ENCODE measurements at places on chromosomes 12 and 14. TPM values are rescaled to one million over a fixed set of nuclear protein-coding genes. Genes with fewer than 3 reads are reported as not detected.

- H3K27me3 ChIP-seq = no peaks in the 10 kb centered on the region
- no peak for DNase-seq
- H3K4me3 ChIP-seq = no peak overlapping the region
- no peak overlapping the region for H3K27ac ChIP-seq
- no peaks in the 10 kb centered on the region for H3K36me3 ChIP-seq
These were observed 1517.0 kb downstream of the AACS start for GRCh38 chr12:126582231-126582630.

DNA sequence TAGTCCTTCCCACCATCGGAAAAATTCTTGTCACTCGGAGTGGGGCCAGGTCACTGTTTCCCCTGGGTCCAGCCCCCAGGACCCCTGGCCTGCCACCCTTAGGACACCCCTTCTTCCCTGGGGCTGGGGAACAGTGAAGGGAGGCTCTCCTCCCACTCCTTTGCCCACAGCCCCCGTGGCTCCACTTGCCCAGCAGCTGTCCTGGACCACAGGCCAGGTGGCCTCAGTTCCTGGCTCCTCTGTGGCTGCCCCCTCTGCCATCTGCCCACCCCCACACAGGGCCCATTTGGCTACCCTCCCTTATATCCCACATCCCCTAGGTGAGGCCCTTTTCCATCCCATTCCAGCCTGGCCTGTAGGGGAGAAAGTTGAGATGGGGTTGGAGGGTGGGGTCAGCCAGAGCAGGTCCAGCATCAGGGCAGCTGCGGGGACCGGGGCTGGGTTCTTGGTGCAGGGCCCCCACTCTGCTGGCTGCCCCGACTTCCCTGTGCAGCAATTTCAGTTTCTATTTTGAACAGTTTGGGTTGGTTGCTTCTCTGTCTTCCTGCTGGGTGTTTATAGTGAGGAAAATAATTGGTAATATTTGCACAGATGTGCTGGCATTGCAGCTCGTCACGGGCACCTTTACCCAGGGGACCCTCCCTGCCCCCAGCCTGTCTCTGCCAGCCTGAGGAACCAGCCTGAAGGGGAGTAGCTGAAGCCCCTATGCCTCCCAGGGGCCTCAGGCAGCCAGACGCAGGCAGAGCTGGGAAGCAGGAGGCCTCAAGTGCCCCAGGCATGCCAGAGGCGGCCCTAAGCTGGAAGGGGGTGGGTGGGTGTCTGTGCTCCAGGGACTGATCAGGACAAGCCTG lies 23.4 kb downstream of the SYNDIG1L start:
- peak overlapping the region; percentile 47 for H3K4me3 ChIP-seq
- peak; percentile 63 for DNase-seq
- H3K27ac ChIP-seq = peak overlapping the region; percentile 50
- no peaks in the 10 kb centered on the region for H3K27me3 ChIP-seq
- peaks cover 28% of the 10 kb centered on the region for H3K4me1 ChIP-seq
- H3K36me3 ChIP-seq = no peaks in the 10 kb centered on the region

GRCh38 chr12:14956024-14956891 lies 5.1 kb downstream of the ARHGDIB start:
- no peaks in the 10 kb centered on the region for H3K27me3 ChIP-seq
- H3K27ac ChIP-seq = peak overlapping the region; percentile 96
- H3K4me3 ChIP-seq = peak overlapping the region; percentile 39
- H3K4me1 ChIP-seq = peaks cover 91% of the 10 kb centered on the region
- peaks cover 24% of the 10 kb centered on the region for H3K36me3 ChIP-seq

The SLC17A8 gene
- not detected for total RNA-seq

GRCh38 chr12:94545935-94546771 lies 86.5 kb upstream of the CEP83 start:
- H3K4me1 ChIP-seq = no peaks in the 10 kb centered on the region
- H3K27ac ChIP-seq = no peak overlapping the region
- no peak overlapping the region for H3K4me3 ChIP-seq
- no peaks in the 10 kb centered on the region for H3K36me3 ChIP-seq

The ESR2 gene
- 101 TPM for total RNA-seq

- peak within 1 kb of the TSS; percentile 86 for H3K27ac ChIP-seq
- no peaks in the 10 kb centered on the region for H3K36me3 ChIP-seq
- no peaks in the 10 kb centered on the region for H3K27me3 ChIP-seq
- peak within 1 kb of the TSS; percentile 77 for H3K4me3 ChIP-seq
These were observed at the start of gene CLMN for GRCh38 chr14:95319312-95320077. Gene CLMN, minus strand, starts transcription at chr14:95319908. Its CDS starts 116 bp downstream, at chr14:95319792.

GRCh38 chr12:125528281-125528680 lies 463.0 kb downstream of the AACS start:
- peaks cover 4% of the 10 kb centered on the region for H3K27me3 ChIP-seq
- H3K4me1 ChIP-seq = no peaks in the 10 kb centered on the region

DNA sequence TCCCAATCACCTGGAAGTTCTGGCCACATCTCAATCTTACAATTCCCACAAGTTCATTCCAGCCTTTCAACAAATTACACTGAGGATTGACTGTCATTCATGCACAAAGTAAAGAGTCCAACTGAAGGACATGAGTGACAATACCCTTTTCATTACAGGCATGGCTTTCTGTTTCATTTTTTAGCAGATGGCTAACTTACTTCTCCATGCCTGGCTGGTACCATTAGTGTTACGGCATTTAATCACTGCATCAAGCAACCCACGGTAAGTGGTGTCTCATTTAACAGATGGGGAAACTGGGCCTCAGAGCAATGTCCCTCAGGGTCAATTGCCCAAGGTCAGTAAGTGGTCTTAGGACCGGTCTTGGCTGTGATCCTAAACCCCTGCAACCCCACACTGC lies 114.4 kb downstream of the PRICKLE1 start:
- no peak overlapping the region for H3K4me3 ChIP-seq
- H3K36me3 ChIP-seq = no peaks in the 10 kb centered on the region
- H3K27me3 ChIP-seq = no peaks in the 10 kb centered on the region

The MYO1A gene
- 0.11 TPM for total RNA-seq

The KANSL2 gene
- 33.9 TPM for total RNA-seq

DNA sequence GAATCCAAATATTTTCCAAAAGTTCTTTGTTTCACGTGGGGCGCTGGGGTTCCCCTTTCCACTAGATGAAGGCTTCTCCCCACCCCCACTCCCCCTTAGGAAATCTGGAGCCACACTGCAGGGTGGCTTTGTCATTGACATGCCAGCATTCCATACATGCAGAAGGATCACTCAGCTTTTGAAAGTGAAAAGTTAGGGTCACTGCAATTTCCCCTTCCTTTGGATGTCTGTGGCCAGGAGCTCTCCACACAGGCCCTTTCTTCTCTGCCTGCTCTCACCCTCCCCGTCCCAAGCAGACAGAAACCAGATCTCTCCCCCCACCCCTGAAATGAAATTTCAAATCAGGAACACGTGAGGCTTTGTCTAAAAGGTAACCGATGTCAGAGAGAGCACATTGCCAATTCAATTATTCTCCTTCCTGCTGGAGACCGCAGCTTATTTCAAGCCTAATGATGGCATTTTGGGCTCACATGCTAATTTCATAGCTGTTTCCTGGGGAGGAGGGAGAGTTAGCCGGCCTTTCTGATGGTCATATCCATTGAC lies 153.9 kb upstream of the RFLNA start:
- H3K27ac ChIP-seq = no peak overlapping the region
- H3K27me3 ChIP-seq = no peaks in the 10 kb centered on the region
- H3K4me1 ChIP-seq = no peaks in the 10 kb centered on the region
- H3K4me3 ChIP-seq = no peak overlapping the region

The PRORP gene
- 58.4 TPM for total RNA-seq

DNA sequence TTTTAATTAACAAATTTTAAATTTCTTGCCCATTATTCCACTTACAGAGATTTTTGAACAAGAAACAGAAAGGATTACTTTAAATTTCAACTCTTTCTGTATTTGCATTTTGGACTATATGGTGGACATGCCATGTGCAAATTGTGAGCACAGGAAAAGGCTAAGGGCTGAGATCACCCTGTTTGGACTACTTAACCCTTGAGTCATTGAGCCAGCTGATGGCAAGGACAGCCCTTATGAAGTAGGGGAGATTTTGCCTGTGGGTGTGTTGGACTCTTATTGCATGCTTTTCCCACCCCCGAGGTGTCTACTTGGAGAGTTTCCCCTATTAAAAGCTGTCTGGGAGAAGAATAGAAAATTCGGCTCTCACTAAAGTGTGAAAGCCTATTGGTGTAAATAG lies 17.2 kb downstream of the DERA start:
- no peaks in the 10 kb centered on the region for H3K36me3 ChIP-seq
- DNase-seq = no peak
- peaks cover 11% of the 10 kb centered on the region for H3K4me1 ChIP-seq
- H3K27ac ChIP-seq = no peak overlapping the region
- no peaks in the 10 kb centered on the region for H3K27me3 ChIP-seq

DNA sequence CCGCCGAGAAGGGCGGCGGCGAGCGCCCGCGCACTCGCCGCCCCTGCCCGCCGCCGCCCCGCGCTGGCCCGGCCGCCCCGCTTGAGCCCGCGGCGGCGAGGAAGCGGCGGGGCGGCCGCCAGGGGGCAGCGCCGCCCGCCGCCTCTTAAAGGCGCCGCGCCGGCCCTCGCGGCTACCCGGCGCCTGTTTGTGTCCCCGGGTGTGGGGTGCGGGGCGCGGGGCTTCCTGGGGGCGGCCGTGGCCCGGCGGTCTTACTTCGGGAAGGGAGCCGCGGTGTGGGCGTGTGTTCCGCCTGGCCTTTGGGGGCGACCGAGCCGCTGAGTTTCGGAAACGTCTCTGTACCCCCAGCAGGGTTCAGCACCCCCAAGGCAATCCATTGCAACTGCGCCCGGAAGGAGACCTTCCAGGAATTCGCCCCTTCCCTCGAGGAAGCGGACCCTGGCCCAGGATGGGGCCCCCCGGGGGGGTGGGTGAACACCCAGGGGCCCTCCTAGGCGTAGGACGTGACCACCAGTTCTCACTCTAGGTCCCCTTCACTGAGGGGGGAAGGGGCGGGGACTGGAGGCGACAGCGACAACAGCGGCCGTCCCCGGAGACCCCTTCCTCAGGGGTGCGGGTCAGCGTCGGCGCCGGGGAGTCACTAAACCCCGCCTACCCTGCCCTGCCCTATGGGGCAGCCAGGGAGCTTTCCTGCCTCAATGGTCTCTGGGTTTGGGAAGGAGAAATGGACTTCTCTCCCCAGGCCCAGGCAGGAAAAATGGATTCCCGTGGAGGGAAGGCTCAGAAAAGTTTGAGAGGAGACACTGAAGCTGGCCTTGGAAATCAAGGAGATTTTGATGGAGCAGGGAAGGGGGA lies at the start of gene ITPK1:
Gene ITPK1, minus strand, starts transcription at position 105 of the 855 bp plus-strand sequence. CDS start 762 bp downstream, outside the sequence.
- DNase-seq = peak; percentile 88
- H3K27me3 ChIP-seq = no peaks in the 10 kb centered on the region
- H3K4me3 ChIP-seq = peak within 1 kb of the TSS; percentile 84
- peaks cover 20% of the 10 kb centered on the region for H3K4me1 ChIP-seq

DNA sequence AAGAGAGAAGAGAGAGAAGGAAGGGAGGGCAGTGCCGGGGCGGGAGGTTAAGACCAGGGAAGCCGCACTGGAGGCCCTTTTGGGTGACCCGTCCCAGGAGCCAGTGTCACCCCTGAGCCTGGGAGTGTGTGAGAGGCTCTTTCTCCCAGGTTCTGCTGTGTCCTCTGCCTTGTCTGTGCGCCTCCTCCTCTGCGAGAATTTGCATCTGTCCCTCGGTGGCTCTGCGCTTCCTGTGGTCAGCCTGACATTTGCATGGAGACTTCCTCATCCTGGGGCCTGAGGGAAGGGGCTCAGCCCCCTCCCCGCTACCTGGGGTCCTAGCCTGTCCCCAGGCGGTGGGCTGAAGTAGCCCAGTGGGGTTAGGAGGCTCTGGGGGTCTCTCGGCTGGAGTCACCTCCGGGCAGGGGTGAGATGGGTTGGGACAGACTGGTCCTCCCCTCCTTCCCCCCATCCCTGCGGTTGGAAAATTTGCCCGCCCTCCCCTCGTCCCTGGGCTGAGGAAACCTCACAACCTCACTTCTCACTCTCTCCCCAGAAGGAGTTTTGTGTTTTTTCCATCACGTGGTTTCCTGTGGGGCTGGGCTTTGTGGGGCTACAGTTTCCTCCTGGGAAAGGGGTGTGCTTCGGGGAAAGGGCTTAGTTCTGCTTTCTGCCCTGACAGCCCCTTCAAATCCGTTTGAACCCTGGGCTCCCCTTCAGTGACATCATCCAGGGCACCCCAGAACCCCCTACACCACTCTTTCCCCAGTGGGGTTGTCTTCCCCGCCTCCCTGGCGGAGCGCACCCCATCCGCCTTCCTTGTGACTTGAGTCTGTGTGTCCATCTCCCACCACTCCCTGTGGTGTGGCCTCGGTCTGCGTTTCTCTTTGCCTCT lies 2.5 kb downstream of the PTPN6 start:
- H3K27ac ChIP-seq = peak overlapping the region; percentile 97
- no peaks in the 10 kb centered on the region for H3K27me3 ChIP-seq
- DNase-seq = peak; percentile 95
- peak overlapping the region; percentile 96 for H3K4me3 ChIP-seq
- peaks cover 32% of the 10 kb centered on the region for H3K36me3 ChIP-seq

The DPPA3 gene
- total RNA-seq = not detected

- no peak overlapping the region for H3K27ac ChIP-seq
- no peak overlapping the region for H3K4me3 ChIP-seq
- no peaks in the 10 kb centered on the region for H3K4me1 ChIP-seq
- no peak for DNase-seq
These were observed 20.4 kb downstream of the CMKLR1 start for GRCh38 chr12:108318472-108319275.

DNA sequence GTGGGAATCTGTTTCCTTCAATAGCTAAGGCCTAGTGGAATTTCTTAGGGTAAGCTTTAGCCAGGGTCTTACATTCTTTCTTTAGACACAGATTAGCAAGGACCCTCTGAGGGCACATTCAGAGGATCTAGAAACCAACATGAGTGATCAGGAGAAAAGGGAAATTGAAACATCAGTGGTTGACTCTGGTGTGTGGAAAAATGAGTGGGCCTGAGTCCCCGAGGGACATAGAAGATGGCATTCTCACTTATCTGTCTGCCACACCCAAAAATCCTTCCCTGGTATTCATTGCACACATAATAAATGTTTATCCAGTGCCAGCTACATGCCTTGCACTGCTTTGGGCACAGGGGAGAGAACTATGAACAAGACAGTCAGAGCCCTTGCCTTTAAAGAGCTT lies 82.9 kb downstream of the SSPN start:
- H3K4me1 ChIP-seq = no peaks in the 10 kb centered on the region
- no peak overlapping the region for H3K4me3 ChIP-seq
- no peak for DNase-seq
- H3K27ac ChIP-seq = no peak overlapping the region
- H3K27me3 ChIP-seq = no peaks in the 10 kb centered on the region

All from Karpas-422 (cell line).